ENCODE measurements at places on chromosomes 7 and 10.

- H3K36me3 ChIP-seq, result no peaks in the 10 kb centered on the region
- H3K4me1 ChIP-seq, result no peaks in the 10 kb centered on the region
- no peak overlapping the region for H3K27ac ChIP-seq
- peaks cover 18% of the 10 kb centered on the region for H3K27me3 ChIP-seq
- no peak for DNase-seq
- H3K4me3 ChIP-seq, result no peak overlapping the region
Observed at GRCh38 chr10:70493660-70494234, 15.2 kb downstream of the PALD1 start.

- DNase-seq, result peak; percentile 33
- H3K36me3 ChIP-seq, result peaks cover 2% of the 10 kb centered on the region
- H3K27me3 ChIP-seq, result no peaks in the 10 kb centered on the region
- H3K4me1 ChIP-seq, result peaks cover 31% of the 10 kb centered on the region
- no peak overlapping the region for H3K27ac ChIP-seq
Observed at GRCh38 chr7:47443049-47443448, 138.9 kb downstream of the TNS3 start.

- H3K4me1 ChIP-seq, result no peaks in the 10 kb centered on the region
- no peak overlapping the region for H3K27ac ChIP-seq
- no peaks in the 10 kb centered on the region for H3K36me3 ChIP-seq
- DNase-seq, result no peak
- no peak overlapping the region for H3K4me3 ChIP-seq
Observed at GRCh38 chr7:69445541-69445940, 152.7 kb upstream of the AUTS2 start.

- peaks cover 2% of the 10 kb centered on the region for H3K4me1 ChIP-seq
- H3K36me3 ChIP-seq, result no peaks in the 10 kb centered on the region
- no peak overlapping the region for H3K27ac ChIP-seq
- H3K27me3 ChIP-seq, result peaks cover 11% of the 10 kb centered on the region
- DNase-seq, result peak; percentile 58
- H3K4me3 ChIP-seq, result peak overlapping the region; percentile 44
Observed at GRCh38 chr7:96075510-96076349, 246.2 kb downstream of the SLC25A13 start.

DNA sequence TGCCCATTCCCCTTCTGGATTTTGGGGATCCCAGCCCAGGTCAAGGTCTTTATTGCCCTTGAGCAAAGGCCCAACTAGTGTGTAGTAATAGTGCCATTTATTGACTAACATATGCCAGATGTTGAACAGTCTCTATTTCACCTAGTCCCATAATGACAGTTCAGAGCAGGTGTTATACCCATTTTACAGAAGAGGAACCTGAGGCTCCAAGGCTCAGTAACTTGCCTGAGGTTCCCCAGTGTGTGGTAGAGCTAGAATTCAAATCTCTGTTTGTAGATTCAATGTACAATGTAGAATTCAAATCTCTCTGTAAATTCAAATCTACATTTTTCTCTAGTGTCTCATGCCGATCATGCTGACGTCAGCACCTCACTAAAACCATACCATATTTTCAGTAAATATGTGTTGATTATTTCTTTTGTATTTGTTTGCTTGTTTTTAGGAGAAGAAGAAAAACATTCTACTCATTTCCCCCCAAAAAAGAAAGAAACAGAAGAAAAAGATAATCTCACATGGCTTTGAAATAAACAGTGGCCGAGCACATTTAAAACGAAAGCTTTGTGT lies 329.7 kb downstream of the PRPF18 start:
- H3K4me1 ChIP-seq, result peaks cover 12% of the 10 kb centered on the region
- H3K27ac ChIP-seq, result no peak overlapping the region
- no peak overlapping the region for H3K4me3 ChIP-seq
- H3K36me3 ChIP-seq, result no peaks in the 10 kb centered on the region
- H3K27me3 ChIP-seq, result no peaks in the 10 kb centered on the region

DNA sequence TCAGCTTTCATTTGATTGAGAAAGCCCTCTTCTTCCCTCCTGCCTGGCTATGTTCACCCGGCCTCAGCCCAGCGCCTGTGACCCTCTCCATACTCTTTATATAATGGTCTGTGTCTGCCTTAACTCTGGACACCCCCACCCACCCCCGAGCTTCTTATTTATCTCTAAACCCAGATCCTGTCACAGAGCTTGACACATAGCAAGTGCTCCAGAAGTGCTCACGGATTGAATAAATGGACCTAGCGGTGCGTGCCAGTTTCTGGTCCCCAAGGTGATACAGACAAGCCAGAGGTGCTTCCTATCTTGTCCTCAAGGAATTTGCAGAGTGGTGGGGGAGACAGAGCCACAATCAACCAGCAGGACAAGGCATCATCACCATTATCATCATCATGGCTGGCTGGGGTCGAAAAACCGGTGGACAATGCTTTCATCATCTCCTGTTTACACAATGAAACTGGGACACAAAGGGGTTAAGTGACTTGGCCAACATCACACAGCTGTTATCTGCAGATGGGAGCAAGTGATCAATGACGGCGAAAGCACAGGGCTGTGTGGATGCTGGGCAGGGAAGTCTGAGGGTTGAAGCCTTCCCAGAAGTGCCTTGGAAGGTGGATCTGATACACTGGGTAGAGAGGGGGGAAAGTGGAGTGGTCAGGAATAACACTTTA lies 2.2 kb upstream of the LOXL4 start:
- H3K27ac ChIP-seq, result peak overlapping the region; percentile 77
- no peaks in the 10 kb centered on the region for H3K36me3 ChIP-seq
- no peak overlapping the region for H3K4me3 ChIP-seq
- no peak for DNase-seq
- peaks cover 62% of the 10 kb centered on the region for H3K4me1 ChIP-seq
- H3K27me3 ChIP-seq, result peaks cover 23% of the 10 kb centered on the region

DNA sequence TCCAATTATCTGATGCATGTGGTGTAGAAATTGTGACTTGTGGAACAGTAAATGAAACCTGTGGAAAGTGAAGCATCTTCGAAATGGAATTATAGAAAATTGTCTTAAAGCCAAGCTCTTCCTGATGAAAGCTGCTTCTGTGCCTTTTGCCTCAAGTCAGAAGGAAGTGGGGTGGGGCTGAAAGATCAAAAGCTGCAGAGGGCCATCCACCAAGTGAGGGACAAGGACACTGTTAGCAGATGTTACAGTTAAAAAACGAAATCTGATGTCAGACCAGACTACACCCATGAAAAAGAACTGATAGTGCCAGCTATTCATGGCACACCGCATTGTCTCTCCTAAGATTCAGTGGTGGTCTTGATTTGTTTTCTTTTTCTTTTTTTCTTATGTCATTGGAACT lies 23.8 kb upstream of the WASL start:
- no peak for DNase-seq
- no peaks in the 10 kb centered on the region for H3K4me1 ChIP-seq
- no peak overlapping the region for H3K4me3 ChIP-seq

- H3K27ac ChIP-seq, result no peak overlapping the region
- no peaks in the 10 kb centered on the region for H3K4me1 ChIP-seq
- no peaks in the 10 kb centered on the region for H3K36me3 ChIP-seq
- no peak for DNase-seq
Observed at GRCh38 chr10:25694206-25694933, 239.7 kb upstream of the MYO3A start.

GRCh38 chr10:113666682-113667252 lies 2.9 kb upstream of the NRAP start:
- no peak overlapping the region for H3K27ac ChIP-seq
- H3K4me1 ChIP-seq, result peaks cover 2% of the 10 kb centered on the region
- H3K27me3 ChIP-seq, result peaks cover 6% of the 10 kb centered on the region
- peak; percentile 42 for DNase-seq
- H3K36me3 ChIP-seq, result no peaks in the 10 kb centered on the region

GRCh38 chr7:134473861-134474291 lies 15.0 kb upstream of the AKR1B1 start:
- peaks cover 2% of the 10 kb centered on the region for H3K4me1 ChIP-seq
- no peak overlapping the region for H3K27ac ChIP-seq
- H3K36me3 ChIP-seq, result no peaks in the 10 kb centered on the region
- H3K4me3 ChIP-seq, result no peak overlapping the region

DNA sequence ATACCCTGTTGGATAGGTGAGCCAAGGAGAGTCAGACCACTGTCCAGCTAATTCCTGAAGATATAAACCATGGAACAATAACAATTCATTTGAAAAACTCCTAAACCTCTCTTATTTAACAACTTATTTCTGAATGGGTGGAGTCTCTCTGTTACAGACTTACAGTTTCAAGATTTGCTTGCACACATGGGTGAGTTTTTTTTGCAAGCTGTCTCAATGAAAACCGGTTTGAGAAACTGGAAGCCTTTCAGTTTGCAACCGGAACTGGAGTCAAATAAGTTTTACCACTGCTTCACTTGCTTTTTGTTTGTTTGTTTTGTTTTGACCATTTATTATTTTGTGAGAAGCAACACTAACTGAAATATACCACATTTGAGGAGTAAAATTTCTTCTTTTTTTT lies 243.8 kb downstream of the MTERF1 start:
- H3K36me3 ChIP-seq, result no peaks in the 10 kb centered on the region
- no peak overlapping the region for H3K4me3 ChIP-seq
- peaks cover 2% of the 10 kb centered on the region for H3K4me1 ChIP-seq
- H3K27me3 ChIP-seq, result no peaks in the 10 kb centered on the region
- DNase-seq, result no peak

DNA sequence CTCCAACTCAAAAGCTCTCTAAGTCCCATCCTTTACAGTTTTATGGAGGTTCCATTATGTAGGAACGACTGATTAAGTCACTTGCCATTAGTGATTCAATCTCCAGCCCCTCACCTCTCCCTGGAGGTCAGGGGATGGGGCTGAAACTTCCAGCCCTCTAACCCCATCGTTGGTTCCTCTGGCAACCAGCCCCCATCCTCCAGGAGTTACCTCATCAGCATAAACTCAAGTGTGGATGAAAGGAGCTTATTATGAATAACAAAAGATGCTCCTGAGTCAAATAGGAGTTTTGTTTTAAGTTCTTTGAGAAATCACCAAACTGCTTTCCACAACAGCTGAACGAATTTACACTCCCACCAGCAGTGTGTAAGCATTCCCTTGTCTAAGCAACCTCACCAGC lies 494.3 kb upstream of the AUTS2 start:
- H3K27me3 ChIP-seq, result no peaks in the 10 kb centered on the region
- no peak overlapping the region for H3K27ac ChIP-seq
- H3K36me3 ChIP-seq, result no peaks in the 10 kb centered on the region
- no peak overlapping the region for H3K4me3 ChIP-seq

DNA sequence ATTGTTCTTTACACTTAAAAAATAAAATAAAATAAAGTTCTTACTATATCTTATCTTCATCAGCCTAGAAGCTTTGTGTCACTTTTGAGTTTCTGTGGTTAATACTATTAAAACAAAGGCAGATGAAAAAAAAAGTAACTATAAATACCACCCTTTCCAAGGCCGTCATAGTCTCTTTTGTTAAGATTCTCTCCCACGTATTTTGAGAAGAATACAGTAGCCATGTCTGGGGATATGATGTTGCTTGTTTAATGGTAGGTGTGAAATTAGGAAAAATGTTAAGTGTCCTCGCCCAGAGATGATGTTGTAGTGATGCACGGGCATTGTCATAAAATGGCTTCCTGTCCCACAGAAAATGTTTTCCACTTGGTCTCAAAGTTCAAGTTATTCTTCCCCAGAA lies 223.9 kb downstream of the NEBL start:
- no peaks in the 10 kb centered on the region for H3K27me3 ChIP-seq
- H3K36me3 ChIP-seq, result no peaks in the 10 kb centered on the region
- H3K27ac ChIP-seq, result no peak overlapping the region
- no peaks in the 10 kb centered on the region for H3K4me1 ChIP-seq
- no peak for DNase-seq
- no peak overlapping the region for H3K4me3 ChIP-seq

All from mesenchymal stem cell (in vitro differentiated cells and primary cell).